ENCODE measurements at places on chromosomes 16 and 17. TPM values are rescaled to one million over a fixed set of nuclear protein-coding genes. Genes with fewer than 3 reads are reported as not detected.

DNA sequence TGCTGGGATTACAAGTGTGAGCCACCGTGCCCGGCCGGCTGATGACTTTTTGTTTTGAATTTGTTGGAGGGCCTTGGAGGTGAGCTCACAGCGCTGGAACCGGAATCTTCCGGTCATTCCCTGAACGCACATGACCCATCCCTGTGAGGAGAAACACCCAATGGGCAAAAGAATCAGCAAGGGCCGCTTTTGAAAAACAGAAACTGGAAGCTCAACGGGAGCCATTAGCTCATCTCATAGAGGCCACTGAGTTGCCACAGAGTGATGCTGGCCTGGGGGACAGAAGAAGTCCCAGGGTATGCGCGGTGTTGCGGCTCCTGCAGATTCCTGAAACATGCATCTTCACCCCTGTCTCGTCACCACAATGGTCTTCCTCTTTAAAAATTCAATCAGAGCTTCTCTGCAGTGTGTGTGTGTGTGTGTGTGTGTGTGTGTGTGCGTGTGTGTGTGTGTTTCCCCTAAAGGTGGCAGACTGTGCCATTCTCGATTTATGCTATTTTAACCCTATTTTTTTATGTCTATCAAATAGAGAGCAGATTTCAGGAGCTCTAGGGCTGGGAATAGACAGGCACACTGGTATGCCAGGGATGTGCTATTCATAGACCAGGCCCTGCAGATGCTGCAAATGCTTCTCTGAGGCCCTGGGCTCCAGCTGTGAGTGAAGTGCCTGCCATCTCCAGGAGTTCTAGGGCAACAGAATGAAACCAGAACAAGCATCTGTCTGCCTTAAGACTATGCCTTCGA is 68.3 kb downstream of the MARCHF10 start:
- DNase-seq, result peak; percentile 47

DNA sequence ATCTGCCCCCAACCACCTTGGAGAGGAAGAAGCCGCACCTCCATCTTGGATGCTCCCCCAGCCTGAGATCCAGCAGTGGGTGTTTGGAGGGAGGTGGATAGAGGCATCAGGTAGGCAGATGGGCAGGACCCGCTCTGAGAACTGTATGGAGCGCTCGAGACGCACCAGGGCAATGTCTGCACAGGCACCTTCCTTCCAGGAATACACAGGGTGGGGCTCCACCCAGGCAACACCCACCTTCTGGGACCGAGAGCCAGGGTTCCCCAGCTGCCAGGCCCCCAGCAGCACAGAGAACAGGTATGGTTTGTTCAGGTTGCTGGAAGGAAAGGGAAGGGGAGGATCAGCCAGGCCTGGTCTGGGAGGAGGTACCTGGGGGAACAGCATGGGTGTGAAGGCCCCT is 2.4 kb downstream of the PRSS22 start:
- DNase-seq, result no peak

- DNase-seq, result no peak
These were observed 459.8 kb downstream of the PMP22 start for GRCh38 chr17:14805348-14805747.

DNA sequence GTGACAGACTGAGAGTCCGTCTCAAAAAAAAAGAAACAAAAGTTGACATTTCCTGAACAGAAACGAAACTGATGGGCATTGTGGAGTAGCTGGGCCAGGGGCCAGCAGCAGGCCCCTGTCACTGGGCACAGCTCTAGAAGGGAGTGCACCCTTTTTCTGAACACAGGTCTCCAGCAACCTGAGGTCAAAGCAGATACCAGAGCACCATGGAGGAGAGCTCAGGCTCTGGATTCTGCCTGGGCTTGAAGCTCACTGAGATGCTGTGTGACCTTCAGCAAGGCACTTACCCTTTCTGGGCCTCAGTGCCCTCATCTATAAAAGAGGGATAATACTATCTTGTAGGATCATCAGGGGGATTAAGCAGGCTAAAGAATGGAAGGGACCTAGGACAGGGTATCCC is 5.0 kb downstream of the SBK1 start:
- DNase-seq, result no peak

Gene BCAR1
- total RNA-seq, result 33.4 TPM

Gene HOXB9
- total RNA-seq, result 0.31 TPM

Gene OGFOD1
- 39.3 TPM for total RNA-seq

Gene EVPLL
- not detected for total RNA-seq

Gene KATNB1
- total RNA-seq, result 33.3 TPM

- DNase-seq, result peak; percentile 71
These were observed 15.6 kb downstream of the CDH8 start for GRCh38 chr16:62020681-62021080.

GRCh38 chr16:87045466-87046216 is 271.6 kb downstream of the C16orf95 start:
- no peak for DNase-seq

Data from muscle of leg (tissue), 16 donors.